Right kidney (tissue), 9 donors: ENCODE measurements at places on chromosomes 2 and 18.

- no peak for DNase-seq
Observed at GRCh38 chr2:24720310-24720709, 72.9 kb downstream of the PTRHD1 start.

GRCh38 chr2:85183479-85183878 is 50.3 kb downstream of the TCF7L1 start:
- no peak for DNase-seq

GRCh38 chr2:63983986-63984605 is 35.1 kb downstream of the VPS54 start:
- no peak for DNase-seq

GRCh38 chr2:215948051-215948450 is 65.3 kb downstream of the MREG start:
- DNase-seq = no peak

- DNase-seq = no peak
Observed at GRCh38 chr2:159349674-159350299, 63.3 kb upstream of the WDSUB1 start.

- no peak for DNase-seq
Observed at GRCh38 chr2:85439025-85439472, 20.5 kb downstream of the SH2D6 start.

DNA sequence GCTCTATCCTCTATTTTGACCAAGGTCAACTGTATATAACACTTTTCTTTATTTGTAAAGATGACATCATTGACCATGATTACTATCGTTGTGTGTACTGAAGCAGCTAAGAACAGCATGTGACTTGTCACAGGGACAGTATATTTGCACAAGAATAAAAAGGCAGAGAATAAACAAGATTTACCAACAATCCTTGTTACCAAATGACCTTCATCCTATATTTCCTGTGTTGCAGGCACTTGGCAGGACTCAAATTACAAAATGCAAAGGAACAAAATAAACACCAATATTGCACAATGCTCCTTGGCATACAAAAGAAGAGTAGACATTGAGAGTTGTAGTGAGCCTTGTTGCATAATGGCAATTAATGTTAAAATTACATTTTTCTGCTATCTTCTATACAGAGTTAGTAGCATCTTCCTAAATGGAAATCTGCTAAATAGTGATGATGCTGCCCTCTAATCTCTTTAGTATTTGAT is 61.8 kb downstream of the RFTN2 start:
- DNase-seq = no peak

GRCh38 chr18:9952633-9953416 is 39.0 kb downstream of the VAPA start:
- no peak for DNase-seq

- DNase-seq = no peak
Observed at GRCh38 chr2:227579791-227580190, 18.9 kb upstream of the SCYGR2 start.

DNA sequence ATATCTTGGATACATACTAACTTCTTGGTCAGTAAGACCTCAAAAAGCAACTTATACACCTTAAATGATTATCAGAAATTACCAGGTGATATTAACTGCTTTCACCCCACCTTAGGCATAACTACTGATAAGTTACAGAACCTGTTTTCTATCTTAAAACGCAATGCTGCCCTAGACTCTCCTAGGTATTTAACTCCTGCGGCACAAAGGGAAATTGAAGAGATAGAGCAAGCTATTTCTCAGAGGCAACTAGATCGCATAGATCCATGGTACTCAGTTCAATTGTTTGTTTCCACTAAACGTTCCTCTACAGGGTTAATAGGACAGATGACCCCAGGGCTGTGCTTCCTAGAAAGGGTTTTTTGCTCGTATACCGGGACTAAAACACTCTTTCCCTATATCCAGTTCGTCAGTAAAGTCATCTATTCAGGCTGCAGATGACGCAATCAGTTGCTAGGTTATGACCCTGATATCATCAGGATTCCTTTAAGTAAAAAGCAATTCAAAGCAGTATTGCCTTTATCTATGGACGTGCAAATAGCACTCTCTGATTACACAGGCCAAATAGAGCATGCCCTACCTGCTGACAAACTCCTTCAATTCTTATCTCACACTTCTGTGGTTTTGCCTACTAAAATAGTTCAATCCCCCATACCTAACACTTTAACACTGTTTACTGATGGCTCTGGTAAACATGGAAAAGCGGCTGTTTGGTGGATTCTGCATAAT is 62.3 kb upstream of the MYO3B start:
- no peak for DNase-seq

DNA sequence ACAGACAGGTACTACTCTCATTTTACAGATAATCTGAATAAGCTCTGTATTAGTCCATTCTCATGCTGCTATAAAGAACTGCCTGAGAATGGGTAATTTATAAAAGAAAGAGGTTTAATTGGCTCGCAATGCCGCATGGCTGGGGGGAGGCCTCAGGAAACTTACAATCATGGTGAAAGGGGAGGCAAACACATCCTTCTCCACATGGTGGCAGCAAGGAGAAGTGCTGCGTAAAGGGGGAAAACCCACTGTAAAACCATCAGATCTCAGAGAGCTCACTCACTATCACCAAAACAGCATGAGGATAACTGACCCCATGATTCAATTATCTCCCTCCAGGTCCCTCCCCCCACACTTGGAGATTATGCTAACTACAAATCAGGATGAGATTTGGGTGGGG is 254.4 kb downstream of the KCNE4 start:
- no peak for DNase-seq

- no peak for DNase-seq
Observed at GRCh38 chr18:60554967-60555366, 182.4 kb upstream of the MC4R start.

GRCh38 chr18:77635451-77635850 is 385.8 kb downstream of the GALR1 start:
- no peak for DNase-seq

DNA sequence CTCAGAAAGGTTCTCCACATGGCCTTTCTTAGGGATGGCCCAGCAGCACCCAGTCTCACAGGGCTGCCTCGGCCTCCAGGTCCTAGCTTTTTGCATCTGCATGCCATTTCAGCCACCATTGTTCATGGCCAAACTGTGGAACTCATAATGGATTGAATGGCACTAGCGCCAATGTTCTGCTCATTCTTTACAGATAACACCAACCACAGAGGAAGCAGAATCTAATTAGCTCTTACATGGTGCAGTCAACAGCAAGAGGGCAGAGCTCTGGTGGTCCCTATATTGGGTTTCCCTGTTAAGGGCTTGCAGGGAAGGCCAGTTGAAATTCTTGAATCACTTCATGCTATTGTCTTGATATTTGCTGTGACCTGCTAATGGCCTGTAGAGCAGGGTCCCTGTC is 45.6 kb downstream of the ARL4C start:
- DNase-seq = no peak

DNA sequence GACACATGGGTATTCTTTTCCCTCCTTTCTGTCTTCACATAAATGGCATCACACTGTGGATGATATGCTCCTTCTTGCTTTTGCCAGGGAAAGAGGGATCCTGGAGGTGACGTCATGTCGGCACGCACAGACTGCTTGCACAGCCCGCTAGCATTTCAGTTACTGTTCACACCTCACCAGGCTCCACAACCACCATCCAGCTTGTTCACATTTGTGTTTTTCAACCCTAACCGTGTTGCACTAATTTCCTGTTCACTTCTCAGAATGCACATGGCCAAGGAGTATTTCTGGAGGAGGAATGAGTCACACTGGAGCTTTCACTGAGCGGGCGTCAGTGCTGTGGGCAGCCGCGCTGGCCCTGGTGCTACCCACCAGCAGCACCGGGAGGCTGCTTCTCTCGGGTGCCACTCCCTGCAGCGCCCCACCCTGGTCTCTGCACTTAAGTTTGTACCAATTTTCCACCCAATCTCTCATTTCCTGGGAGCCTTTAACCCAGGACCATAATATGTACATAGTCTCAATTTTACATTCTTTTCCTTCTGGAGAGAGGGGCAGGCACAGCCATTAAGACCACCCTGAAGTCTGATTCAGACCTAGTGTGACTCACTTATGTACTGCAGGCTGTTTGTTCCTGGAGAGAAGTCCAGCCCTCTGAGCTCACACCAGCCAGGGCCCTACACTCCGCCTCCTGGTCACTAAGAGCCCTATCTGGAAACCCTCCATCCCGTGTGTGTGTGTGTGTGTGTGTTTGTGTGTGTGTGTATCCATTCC is 65.1 kb downstream of the MBP start:
- DNase-seq = no peak

DNA sequence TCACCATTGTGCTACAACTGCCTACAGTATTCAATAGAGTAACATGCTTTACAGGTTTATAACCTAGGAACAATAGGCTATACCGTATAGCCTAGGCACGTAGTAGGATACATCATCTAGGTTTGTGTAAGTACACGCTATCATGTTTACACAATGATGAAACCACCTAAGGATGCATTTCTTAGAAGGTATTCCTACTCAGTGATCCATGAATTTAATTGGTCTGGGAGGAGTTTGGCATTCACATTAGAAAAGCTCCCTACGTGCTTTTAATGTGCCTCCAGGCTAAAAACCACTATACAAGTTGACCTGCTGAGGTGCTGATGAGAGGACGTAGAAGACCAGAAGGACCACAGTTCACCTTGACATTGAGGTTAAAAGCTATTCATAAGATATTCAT is 154.5 kb upstream of the LRRTM1 start:
- DNase-seq = no peak

DNA sequence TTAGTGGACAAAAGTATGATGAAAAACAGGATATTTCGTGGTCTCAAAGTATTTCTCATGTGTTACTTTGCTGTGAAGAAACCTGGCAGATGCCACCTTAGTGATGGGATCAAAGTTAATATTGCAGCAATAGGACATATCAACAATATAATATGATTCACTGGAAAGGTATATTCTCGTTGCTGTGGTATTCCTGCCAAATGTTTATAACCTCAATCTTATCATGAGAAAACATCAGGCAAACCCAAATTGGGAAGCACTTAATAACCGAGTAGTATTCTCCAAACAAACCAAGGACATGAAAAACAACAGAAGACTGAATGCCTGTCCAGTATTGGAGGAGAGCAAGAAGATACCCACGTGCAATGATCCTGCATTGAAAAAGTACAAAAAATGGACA is 302.6 kb upstream of the MC4R start:
- no peak for DNase-seq

GRCh38 chr2:121071034-121071504 is 213.9 kb downstream of the TFCP2L1 start:
- DNase-seq = peak; percentile 81

- DNase-seq = no peak
Observed at GRCh38 chr2:237427769-237428506, 14.0 kb upstream of the COL6A3 start.

GRCh38 chr2:25314514-25315315 is 27.0 kb downstream of the DNMT3A start:
- DNase-seq = peak; percentile 81

DNA sequence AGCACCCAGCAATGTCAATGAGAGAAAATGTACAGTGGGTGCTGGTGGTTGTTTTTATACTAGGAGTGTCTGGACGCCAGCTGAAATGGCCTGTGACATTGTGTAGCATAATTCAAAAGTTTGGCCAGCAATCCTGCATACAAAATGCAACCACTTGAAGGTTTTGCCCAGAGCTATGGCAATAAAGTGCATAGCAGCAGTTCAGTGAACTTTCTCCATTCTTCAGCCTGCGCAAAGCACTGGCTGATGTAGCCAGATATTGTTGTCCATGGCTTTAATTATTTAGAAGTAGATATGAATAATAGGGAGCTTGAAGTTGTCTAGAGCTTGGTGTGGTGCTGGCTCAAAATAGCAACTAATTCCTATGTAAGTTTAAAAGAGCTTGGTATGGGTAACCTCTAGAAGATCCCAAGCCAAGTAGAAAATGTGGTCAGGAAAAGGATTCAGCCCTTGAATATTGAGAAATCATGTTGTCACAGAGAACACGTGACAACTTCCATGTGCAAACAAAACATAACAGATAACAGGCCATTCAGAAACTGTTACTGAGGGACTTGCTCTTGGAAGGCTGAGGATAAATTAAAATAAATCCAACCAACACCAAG is 33.3 kb upstream of the PGAP1 start:
- no peak for DNase-seq

DNA sequence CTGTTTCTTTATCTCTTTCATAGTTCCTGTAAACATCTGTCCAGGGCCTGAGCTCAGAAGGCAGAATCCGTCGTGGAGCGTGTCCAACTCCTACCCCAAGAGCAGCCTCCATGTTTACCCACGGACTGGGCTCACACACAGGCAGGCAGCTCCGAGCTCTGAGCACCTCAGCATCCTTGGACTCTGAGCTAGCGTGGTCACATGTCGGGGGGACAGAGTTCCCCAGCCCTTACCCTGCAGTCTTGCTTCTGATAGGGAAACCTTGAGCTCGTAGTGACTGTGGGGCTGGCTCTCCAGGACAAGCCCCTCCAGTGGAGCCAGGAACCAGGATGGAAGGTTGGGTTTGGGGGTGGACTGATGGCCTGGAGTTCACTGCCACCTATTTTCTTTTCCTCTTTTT is 15.1 kb upstream of the ST3GAL5 start:
- DNase-seq = no peak

DNA sequence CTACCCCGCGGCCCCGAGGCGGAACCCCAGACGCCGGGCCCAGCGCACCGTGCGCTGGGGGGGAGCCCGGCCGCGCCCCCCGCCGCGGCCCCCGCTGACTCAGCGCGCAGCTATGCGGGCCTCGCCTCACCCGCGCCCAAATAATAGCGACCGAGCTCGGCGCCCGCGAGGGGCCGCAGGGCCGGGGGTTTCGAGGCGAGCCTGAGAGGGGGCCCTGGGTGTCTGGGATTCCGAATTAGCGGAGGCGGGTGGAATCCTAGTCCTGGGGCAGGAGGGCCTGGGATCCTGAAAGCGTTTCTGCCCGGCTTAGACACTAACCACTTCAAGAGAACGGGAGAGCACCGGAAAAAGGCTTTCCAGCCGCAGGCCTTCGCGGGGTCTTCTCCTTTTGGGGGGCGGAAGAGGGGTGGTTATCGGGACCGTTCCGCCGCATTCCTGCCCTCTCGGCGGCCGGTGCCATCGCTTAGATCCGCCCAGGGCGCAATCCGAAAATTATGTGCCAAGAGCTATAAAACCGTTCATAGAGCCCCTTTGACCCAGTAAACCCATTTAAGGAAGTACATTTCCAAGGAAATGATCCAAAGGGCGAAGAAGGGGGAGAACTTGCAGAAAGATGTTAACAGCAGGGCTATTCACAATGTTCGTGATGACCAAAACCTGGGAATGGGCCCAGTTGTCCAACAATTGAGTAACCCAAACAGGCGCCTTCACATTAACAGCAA is 681 bp upstream of the ROCK2 start:
- DNase-seq = peak; percentile 94
